ENCODE measurements at places on chromosomes 7 and 10. TPM values are rescaled to one million over a fixed set of nuclear protein-coding genes. Genes with fewer than 3 reads are reported as not detected.

Gene CYP3A5
- not detected for total RNA-seq

Gene SUPV3L1
- total RNA-seq: 43.8 TPM

Gene GBX1
- not detected for total RNA-seq

Gene SEC31B
- 268 TPM for total RNA-seq

Gene HSPA14
- 30.4 TPM for total RNA-seq

Gene NFE2L3
- 26.4 TPM for total RNA-seq

Gene SLIT1
- 0.77 TPM for total RNA-seq

Gene ARHGAP22
- total RNA-seq: not detected

Gene CELF2
- 154 TPM for total RNA-seq

Gene FOXP2
- total RNA-seq: not detected

Gene DCLRE1C
- 41.9 TPM for total RNA-seq

Gene CCNY
- total RNA-seq: 61.3 TPM

Gene PNLIPRP2
- not detected for total RNA-seq

Gene LRRC18
- not detected for total RNA-seq

Gene NEUROG3
- not detected for total RNA-seq

Gene CDNF
- total RNA-seq: 0.48 TPM

Gene HEPACAM2
- not detected for total RNA-seq

Gene ADRA2A
- not detected for total RNA-seq

Gene NYAP1
- not detected for total RNA-seq

Gene OIT3
- 0.11 TPM for total RNA-seq

Gene FBXO24
- 1.2 TPM for total RNA-seq

Gene MPP7
- total RNA-seq: 5.6 TPM

Gene PHKG1
- total RNA-seq: 3.7 TPM

Gene NDUFB8
- 277 TPM for total RNA-seq

Gene TEX36
- total RNA-seq: not detected

Gene C7orf57
- 0.11 TPM for total RNA-seq

Gene CRHR2
- not detected for total RNA-seq

Gene PPP1R9A
- not detected for total RNA-seq

Gene TDRD1
- total RNA-seq: 0.09 TPM

Gene PAPSS2
- not detected for total RNA-seq

Gene ZNF488
- total RNA-seq: 0.93 TPM

Gene FKBP9
- total RNA-seq: 1.3 TPM

Gene EEF1AKMT2
- 23.7 TPM for total RNA-seq

Gene STAMBPL1
- 39.5 TPM for total RNA-seq

Gene CDHR1
- not detected for total RNA-seq

All from T-helper 2 cell treated with Interferon-gamma antibody and Interleukin-4, amounts not matched to agents 100 ng/mL and 5 ng/mL, for 36 hours (primary cell).